GM12878 (cell line): ENCODE measurements at places on chromosomes 16 and 17.
A peak's percentile ranks its signal among the peaks of the same experiment; 100 is the strongest.

GRCh38 chr16:11091021-11091785, 146.8 kb downstream of the CLEC16A start:
- H3K4me1 ChIP-seq, result peaks cover 60% of the 10 kb centered on the region
- no peak for DNase-seq
- no peaks in the 10 kb centered on the region for H3K27me3 ChIP-seq
- H3K36me3 ChIP-seq, result peaks cover 5% of the 10 kb centered on the region
- no peak overlapping the region for H3K4me3 ChIP-seq

- no peak overlapping the region for H3K4me3 ChIP-seq
- DNase-seq, result no peak
- no peak overlapping the region for H3K27ac ChIP-seq
- H3K4me1 ChIP-seq, result peaks cover 21% of the 10 kb centered on the region
These were observed 12.9 kb downstream of the NUBP1 start for GRCh38 chr16:10756574-10756973.

DNA sequence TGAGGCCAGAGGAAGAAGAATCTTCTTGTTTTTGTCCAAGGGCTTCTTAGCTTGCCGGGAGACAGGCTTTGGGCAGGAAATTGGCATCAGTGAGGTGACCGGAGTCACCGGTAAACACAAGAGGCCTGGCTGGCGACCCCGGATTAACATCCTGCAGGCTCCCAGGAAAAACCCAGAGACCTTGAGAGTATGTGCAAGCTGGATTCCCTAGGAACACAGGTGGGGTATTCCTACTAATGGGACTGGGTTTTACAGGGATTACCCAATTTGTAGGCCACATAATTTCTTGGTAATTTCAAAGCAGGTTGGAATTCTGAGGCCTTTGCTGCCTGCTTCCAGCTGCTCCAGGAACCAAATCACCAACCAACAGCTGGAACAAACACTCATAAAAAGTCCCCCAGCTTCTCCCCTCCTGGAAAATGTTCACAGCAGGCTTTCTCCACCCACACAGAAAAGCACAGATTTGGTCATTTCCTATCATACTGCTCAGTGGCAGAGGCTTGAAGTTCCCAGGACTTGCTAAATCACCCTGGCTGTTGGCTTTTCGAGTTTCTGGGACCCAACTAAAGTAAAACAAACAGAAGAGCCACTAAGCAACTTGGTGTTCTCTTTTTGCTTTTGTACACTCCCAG, 258.8 kb downstream of the IRF8 start:
- H3K27me3 ChIP-seq, result no peaks in the 10 kb centered on the region
- H3K27ac ChIP-seq, result no peak overlapping the region
- no peak overlapping the region for H3K4me3 ChIP-seq
- H3K36me3 ChIP-seq, result no peaks in the 10 kb centered on the region
- no peaks in the 10 kb centered on the region for H3K4me1 ChIP-seq

- no peaks in the 10 kb centered on the region for H3K4me1 ChIP-seq
- no peak overlapping the region for H3K27ac ChIP-seq
- H3K27me3 ChIP-seq, result no peaks in the 10 kb centered on the region
- DNase-seq, result no peak
- H3K36me3 ChIP-seq, result no peaks in the 10 kb centered on the region
These were observed 216.1 kb downstream of the ENGASE start for GRCh38 chr17:79290726-79291125.

GRCh38 chr17:7383742-7384488, 3.0 kb downstream of the TNK1 start:
- peak overlapping the region; percentile 53 for H3K4me3 ChIP-seq
- H3K36me3 ChIP-seq, result no peaks in the 10 kb centered on the region
- H3K27ac ChIP-seq, result no peak overlapping the region
- no peak for DNase-seq
- peaks cover 8% of the 10 kb centered on the region; the same call in 1 of the 2 replicates for H3K4me1 ChIP-seq

DNA sequence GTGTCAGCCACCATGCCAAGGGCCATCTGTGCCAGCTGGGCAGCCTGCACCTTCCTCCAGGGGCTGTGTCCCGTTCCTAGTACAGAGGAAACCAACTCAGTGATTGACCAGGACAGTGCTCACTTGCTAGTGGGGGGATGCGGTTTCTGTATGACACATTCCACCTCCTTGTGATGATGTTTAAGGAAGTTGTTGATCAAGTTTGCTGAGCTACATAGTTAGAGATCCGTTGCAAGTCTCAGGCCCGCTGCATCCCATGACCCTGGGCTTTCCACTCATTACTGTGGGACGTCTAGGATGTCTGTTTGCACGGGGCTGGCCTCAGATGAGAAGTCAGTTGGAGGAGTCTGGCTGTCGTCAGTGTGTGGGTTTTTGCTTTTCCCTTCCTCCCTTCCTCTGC, 33.6 kb downstream of the RNF213 start:
- H3K4me3 ChIP-seq, result no peak overlapping the region
- no peaks in the 10 kb centered on the region for H3K4me1 ChIP-seq
- peaks cover 52% of the 10 kb centered on the region for H3K36me3 ChIP-seq
- DNase-seq, result no peak
- H3K27me3 ChIP-seq, result no peaks in the 10 kb centered on the region
- H3K27ac ChIP-seq, result no peak overlapping the region

- H3K27ac ChIP-seq, result no peak overlapping the region
- H3K4me3 ChIP-seq, result no peak overlapping the region
- DNase-seq, result no peak
- H3K27me3 ChIP-seq, result no peaks in the 10 kb centered on the region
- no peaks in the 10 kb centered on the region for H3K4me1 ChIP-seq
These were observed 13.4 kb downstream of the PDK2 start for GRCh38 chr17:50108556-50108955.

DNA sequence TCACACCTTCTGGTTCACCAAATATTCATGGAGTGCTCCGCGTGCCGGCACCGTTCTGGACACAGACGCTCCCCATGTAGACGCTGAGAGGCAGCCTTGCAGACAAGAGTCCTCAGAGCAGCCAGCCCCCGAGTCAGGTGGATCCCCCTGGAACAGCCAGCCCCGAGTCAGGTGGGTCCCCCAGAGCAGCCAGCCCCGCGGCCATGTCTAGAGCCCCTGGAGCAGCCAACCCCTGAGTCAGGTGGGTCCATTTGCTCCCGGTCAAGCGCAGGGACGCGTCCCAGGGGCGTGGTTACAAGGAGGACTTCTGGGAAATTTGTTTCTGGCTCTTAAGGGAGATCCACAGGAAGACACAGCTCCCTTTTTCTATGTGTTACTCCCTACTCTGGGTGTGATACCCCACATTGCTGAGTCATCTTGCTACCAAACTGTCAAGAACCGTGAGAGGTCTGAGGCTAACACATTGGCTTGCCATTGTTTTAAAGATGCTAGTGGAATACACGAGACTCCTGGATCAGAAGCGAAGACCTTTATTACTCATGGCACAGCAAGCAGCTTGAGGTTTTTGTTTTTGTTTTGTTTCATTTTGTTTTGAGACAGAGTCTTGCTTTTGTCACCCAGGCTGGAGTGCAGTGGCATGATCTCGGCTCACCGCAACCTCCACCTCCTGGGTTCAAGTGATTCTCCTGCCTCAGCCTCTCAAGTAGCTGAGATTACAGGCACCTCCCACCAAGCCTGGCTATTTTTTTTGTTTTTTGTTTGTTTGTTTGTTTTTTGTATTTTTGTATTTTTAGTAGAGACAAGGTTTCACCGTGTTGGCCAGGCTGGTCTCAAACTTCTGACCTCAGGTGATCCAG, 43.3 kb upstream of the CBFA2T3 start:
- H3K36me3 ChIP-seq, result no peaks in the 10 kb centered on the region
- H3K27me3 ChIP-seq, result peaks cover 4% of the 10 kb centered on the region; the same call in 1 of the 2 replicates
- H3K4me3 ChIP-seq, result no peak overlapping the region
- no peak overlapping the region for H3K27ac ChIP-seq

DNA sequence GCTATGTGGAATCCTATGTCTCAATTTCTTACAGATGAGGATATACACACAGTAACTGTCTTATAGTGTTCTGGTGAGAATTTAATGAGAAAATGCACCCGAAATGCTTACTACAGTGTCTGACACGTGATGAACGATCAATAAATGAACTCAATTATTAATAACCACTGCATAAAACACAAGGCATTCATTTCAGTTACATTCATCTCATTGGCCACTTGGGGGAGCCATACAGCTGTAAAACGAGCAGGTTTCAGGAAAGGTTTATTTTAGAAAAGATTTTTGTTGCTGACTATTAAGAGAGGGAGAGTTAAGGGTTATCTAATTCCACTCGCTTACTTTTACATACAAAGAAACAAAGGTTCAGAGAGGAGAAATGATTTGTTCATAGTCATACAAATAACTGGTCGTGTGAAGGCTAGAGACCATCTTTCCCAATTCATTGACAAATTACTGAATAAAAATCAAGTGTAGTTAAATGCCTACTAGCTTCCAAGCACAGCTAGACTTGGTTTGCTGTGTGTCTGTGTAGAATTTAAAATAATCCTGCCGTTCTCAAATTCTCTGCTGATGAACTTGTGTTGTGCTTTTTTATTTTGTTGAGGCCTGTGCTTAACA, 160.1 kb downstream of the MAP2K4 start:
- H3K4me1 ChIP-seq, result no peaks in the 10 kb centered on the region
- DNase-seq, result peak; percentile 0
- H3K4me3 ChIP-seq, result no peak overlapping the region

GRCh38 chr17:17110520-17110919, 68.3 kb downstream of the MPRIP start:
- H3K36me3 ChIP-seq, result peaks cover 11% of the 10 kb centered on the region
- no peak overlapping the region for H3K27ac ChIP-seq
- H3K27me3 ChIP-seq, result no peaks in the 10 kb centered on the region
- DNase-seq, result no peak
- H3K4me3 ChIP-seq, result no peak overlapping the region
- H3K4me1 ChIP-seq, result peaks cover 11% of the 10 kb centered on the region

DNA sequence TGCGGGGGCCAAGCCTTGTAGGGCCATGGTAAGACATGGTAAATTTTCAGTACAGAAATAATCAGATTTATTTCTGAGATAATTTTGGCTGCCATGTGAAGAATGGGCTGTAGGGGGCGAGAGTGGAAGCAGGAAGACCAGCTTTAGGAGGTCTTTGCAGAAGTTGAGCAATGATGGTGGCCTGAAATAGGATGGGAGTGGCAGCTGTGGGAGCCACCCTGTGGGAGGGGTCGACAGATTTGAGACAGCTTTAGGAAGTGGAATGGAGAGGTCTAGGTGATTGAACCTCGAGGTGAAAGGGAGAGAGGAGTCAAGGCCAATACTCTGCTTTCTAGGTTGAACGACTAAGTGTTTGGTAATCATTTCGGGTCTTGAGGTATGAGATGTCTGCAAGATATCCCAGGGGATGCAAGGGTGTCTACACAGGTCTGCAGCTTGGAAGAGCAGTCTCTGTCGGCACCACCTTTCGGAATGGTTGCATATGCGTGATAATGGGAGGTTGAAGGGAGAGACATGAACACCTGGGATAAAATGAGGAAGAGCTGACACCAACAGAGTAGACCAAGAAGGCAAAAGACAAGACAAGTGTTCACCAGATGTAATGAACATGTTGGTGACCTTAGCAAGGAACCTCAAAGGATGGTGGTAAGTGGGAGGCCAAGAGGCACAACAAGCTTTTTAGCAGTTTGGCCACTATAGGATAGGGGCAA, 4.2 kb upstream of the ATXN7L3 start:
- DNase-seq, result no peak
- H3K27ac ChIP-seq, result no peak overlapping the region
- H3K4me3 ChIP-seq, result no peak overlapping the region
- peaks cover 8% of the 10 kb centered on the region for H3K4me1 ChIP-seq

DNA sequence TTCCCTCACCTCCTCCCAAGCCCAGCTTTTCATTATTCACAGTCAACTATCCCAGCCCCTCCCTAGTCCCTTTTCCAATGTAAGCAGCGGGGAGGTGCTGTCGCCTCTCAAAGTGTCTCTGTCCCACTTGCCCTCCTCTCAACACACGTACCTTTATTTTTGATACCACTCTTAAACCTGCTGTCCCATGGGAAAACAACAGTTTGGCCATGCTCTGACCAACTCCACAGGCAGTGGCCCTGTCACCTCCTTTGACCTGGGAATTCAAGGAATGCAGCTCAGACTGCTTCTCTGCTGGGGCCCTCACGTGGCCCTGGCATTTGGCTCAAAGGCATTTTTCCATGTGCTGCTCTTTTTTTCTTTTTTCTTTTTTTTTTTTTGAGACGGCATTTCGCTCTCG, 4.2 kb downstream of the LYRM9 start:
- no peaks in the 10 kb centered on the region for H3K36me3 ChIP-seq
- H3K27me3 ChIP-seq, result no peaks in the 10 kb centered on the region
- peak overlapping the region; percentile 49 for H3K27ac ChIP-seq
- DNase-seq, result no peak
- H3K4me3 ChIP-seq, result no peak overlapping the region; the same call in 1 of the 2 replicates

DNA sequence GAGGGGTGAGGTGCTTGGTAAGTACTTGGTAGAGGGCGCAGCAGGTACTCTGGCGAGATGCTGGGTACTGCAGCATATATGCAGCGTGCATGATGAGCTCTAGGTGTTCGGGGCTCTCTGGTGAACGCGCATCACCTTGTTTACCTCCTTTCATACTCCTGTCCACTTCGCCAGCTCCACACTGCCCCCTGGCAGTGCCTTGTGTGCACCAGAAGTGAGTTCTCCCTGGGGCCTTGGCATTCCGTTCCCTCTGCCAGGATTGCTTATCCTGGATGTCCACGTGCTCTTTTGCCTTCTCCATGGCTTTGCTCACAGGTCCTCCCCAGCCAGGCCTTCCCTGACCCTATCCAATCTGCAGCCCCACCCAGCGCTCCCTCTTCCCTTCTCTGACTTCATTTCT, 154.2 kb downstream of the MRM1 start:
- H3K4me3 ChIP-seq, result no peak overlapping the region
- no peaks in the 10 kb centered on the region for H3K4me1 ChIP-seq
- H3K27me3 ChIP-seq, result no peaks in the 10 kb centered on the region
- no peak for DNase-seq

- peaks cover 10% of the 10 kb centered on the region for H3K27me3 ChIP-seq
- DNase-seq, result no peak
- no peak overlapping the region for H3K27ac ChIP-seq
- H3K36me3 ChIP-seq, result no peaks in the 10 kb centered on the region
- peak overlapping the region; percentile 25; the same call in 1 of the 2 replicates for H3K4me3 ChIP-seq
These were observed 646 bp downstream of the MYH11 start for GRCh38 chr16:15856182-15856581.

DNA sequence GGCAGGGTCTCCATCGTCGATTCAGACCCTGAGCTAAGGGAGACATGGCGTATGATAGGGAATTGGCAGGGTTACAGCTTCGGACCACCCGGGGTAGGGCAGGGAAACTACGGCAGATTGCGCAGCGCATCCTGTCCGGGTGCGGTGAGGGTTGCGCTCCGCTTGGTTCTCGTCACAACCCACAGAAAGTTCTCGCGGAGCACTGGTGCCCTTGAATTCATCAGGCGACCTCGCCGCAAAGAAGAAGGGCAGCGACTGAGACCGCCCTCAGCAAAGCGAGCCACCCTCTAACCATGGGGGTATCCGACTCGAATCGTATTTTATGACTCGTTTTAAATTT, 1.2 kb downstream of the HS3ST3B1 start:
- H3K27ac ChIP-seq, result no peak overlapping the region
- H3K27me3 ChIP-seq, result peaks cover 31% of the 10 kb centered on the region
- no peaks in the 10 kb centered on the region; the same call in 1 of the 2 replicates for H3K4me1 ChIP-seq

DNA sequence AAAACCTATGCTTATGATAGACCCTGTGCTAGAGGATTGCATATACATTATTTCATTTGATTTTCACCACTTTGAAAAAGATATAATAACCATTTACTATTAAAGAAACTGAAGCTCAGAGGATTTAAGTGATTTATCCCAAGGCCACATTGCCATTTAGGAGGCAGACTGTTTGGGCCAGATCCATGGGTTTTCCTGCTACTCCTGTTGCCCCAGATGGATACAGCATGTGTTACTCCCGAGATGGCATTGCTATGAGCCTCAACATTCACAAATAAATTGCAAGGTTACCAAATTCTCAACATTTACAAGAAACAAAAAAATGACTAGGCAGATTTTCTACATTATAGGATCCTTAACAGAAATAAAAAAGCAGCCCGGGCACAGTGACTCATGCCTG, 322.1 kb upstream of the SOX9 start:
- H3K4me3 ChIP-seq, result no peak overlapping the region
- H3K36me3 ChIP-seq, result no peaks in the 10 kb centered on the region
- H3K4me1 ChIP-seq, result no peaks in the 10 kb centered on the region
